A172 (cell line): ENCODE measurements at places on chromosomes 1 and 21. TPM values are rescaled to one million over a fixed set of nuclear protein-coding genes. Genes with fewer than 3 reads are reported as not detected.
A peak's percentile ranks its signal among the peaks of the same experiment; 100 is the strongest.

GRCh38 chr1:114715952-114716303, 643 bp downstream of the NRAS start:
- no peak for DNase-seq

Gene GCSAML
- total RNA-seq: 0.10 TPM in 1 of 2 replicates, not detected in the other

DNA sequence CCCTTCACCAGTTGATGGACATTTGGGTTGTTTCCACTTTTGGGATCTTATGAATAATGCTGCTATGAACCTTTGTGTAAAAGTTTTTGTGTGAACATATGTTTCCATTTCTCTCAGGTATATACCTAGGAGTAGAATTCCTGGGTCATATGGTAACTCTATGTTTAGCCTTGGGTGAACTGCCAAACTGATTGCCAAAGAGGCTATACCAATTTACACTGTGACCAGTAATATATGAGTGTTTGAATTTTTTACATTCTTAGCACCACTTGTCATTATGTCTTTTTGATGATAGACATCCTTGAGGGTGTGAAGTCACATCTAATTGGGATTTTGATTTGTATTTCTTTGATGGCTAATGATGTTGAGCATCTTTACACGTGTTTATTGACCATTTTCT, 290.1 kb downstream of the DUSP10 start:
- DNase-seq: no peak

Gene LIN28A
- total RNA-seq: not detected in 2 replicates

Gene IL22RA1
- total RNA-seq: 0.53 and 2.1 TPM in 2 replicates

DNA sequence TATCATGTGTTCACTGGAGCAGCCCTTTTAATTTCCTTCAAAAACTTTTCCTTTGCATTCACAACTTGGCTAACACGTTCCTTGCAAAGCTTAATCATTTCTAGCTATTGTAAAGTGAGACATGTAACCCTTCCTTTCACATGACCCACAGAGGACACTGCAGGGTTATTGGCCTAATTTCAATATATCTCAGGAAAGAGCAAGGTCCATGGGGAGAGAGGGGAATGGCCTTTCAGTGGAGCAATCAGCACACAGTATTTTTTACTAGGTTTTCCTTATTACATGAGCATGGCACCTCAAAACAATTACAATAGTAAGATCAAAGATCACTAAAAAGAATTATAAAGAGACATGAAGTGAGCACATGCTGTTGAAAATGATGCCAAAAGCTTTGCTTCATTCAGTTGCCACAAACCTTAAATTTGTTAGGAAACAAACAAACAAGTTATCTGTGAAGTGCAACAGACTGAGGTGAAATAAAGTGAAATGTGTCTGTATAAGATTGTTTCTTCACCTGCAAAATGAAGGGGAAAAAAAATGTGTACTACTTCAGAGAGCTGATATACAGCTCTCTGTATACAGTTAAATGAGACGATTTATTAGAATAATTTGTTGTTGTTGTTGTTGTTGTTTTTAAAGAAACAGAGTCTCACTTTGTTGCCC, 61.5 kb downstream of the EIF4G3 start:
- no peak for DNase-seq

DNA sequence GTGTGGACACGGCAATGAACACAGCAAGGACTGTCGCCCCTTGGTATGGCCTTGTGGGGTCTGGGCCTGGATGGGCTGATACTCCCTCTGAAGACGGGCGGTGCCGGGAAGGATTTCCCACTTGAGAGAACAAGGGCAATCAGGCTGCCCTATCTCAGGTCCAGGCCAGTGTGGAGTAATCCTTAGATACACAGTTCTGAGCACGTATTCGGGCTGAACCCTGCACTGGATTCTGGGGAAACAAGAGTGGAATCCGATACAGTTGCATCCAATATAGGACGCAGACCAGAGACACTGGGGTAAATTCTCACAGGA, 177.7 kb downstream of the TRABD2B start:
- no peak for DNase-seq

DNA sequence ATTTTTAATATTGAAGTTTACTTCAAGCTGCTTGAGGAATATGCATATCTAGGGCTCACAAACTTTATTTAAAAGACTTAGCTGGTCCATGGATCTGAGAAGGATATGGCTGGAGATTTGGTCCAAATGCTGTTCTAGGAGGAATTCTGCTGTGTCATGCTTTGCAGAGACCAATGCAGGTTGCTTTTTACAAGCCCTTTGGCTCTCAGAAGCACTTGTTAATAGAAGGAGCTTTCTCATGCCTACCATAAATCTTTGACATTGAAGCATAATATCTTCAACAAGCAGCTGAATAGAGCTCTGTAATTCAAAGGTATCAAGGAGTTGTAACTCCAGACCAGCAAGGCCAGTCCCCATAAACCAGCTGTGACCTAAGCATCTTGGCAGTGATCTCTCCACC, 299.1 kb downstream of the HHAT start:
- peak; percentile 30 for DNase-seq

- DNase-seq: no peak
Observed at GRCh38 chr1:6998267-6998666, 213.0 kb downstream of the CAMTA1 start.

DNA sequence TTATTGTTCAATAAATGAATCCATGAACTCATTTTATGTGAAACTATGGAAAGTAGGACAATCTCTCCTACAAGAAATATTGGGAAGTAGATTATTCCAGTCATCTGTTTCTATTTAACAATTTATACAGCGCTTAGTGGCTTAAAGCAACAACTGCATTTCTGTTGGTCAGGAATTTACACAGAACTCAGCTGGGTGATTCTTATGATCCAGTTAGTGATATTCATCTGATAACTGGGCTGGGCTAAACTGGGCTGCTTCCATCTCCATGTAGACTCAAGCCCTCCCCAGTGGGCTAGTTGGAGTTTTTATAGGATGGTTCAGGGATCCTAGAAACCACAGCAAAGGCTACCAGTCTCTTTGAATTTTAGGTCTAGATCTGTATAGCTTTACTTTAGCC, 497.9 kb upstream of the NEGR1 start:
- no peak for DNase-seq

Gene GSTM1
- not detected in 2 replicates for total RNA-seq

Gene HTR6
- not detected in 2 replicates for total RNA-seq
